Mucosa of gallbladder (tissue), 1 donor: ENCODE measurements at places on chromosomes 4 and X.
A peak's percentile ranks its signal among the peaks of the same experiment; 100 is the strongest.

- no peak for DNase-seq
Observed at GRCh38 chrX:13471269-13471668, 98.1 kb upstream of the EGFL6 start.

DNA sequence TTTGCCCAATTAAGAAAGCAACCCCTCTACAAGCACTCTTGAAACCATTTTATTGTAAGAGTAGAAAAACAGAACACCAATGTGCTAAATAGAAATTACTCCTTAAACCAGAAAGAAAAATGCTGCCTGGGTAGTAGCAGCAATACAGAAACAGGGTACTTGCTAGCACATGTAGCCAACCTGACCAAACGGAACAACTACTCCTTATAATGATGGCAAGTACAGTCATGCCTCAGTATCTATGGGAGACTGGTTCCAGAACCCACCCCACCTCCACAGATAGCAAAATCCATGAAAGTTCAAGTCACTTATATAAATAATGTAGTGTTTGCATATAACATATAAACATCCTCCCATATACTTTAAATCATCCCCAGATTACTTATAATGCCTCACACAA, 168.8 kb downstream of the ATRX start:
- no peak for DNase-seq

DNA sequence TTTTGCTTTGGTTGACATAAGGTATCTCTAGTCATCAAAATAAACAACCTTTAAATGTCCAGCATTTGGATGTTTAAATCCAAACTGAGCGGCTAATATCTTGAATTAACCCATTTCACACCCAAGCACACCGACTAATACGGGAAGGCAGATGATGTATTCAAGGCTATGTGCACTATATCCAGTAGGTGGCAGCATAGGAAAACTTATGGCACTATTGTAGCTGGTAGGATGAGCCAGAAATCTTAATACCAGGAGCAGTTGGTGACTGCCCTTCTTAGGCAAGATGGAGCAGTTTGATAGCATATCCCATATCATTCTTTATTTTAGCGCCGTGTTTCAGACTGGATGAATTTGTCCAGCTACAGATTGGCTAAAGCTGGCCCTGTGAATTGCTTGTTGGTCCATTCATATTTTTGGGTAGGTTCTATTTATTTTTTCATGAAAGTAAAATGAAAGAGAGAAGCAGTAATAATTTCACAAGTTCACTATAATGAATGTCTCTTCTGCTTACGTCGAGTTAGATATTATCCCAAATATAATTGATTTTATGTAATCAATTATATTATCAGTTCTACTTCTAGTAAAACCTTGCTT, 24.4 kb downstream of the UCHL1 start:
- DNase-seq, result peak; percentile 67

DNA sequence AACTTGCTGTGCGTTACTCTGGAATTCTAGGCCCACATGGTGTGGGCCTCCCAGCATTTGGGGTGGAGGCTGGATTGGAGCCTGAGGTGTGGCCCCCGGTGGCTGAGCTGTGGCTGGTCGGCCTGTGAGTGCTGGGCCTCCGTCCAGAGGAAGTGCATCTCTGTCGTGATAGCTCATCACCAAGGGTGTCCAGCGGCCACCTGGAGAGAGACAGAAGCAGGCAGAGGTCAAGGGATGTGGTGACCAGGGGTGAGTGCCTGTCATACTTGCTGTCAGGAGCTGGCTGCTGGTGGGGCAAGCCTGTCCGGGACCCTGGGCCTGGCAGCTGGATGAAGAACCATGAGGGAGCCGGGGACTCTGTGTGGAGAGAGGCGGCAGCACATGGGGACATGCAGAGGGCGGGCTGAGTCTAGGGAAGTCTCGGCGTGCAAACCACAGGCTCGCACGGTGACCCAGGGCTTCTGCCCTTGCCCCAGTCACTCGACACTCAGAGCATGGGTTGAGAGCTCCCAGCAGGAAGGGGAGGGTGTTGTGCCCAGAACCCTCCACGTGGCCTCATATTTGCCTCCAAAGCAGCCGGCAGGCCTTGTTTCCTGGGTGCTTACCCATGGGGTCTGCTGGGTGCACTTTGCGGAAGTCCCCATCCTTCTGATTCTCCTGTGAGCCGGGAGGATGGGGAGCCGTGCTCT, 6.2 kb downstream of the SORCS2 start:
- no peak for DNase-seq

DNA sequence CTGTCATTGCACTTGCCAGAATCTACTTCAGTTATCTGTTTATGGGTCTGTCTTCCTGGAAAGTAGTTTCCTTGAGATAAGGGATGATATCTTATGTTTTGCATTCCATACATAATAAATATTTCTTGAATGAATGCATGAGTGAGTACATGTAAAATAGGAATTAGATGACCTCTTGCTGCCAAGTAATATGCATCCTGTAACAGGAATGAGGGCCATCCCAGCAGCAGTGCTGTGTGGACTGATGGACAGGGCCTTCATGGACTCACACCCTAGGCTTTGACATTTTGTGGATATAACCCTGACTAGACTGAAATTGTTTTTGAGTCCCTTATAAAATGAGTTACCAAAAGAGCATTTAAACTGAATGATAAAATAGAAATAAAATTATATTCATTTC, 77.2 kb upstream of the NEIL3 start:
- no peak for DNase-seq
